Stimulated activated CD4-positive, alpha-beta T cell treated with anti-CD3 and anti-CD28 coated beads, Interleukin-1b, Interleukin-23, amount 100 ng/mL, for 1 hour (primary cell): ENCODE measurements at places on chromosomes 7 and 10.

DNA sequence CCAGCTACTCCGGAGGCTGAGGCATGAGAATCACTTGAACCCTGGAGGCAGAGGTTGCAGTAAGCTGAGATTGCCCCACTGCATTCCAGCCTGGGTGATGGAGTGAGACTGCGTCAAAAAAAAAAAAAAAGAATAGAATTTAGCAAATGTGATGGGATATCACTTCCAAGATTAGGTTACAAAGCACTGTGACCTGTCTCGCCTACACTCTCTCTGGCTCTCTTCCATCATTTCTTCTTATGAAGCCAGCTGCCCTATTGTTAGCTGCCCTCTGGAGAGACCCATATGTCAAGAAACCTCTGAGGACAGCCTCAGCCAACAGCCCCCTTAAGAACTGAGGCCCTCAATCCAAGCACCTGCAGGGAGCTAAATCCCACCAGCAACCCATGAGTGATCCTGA lies 28.2 kb downstream of the ARHGAP21 start:
- DNase-seq, result no peak

DNA sequence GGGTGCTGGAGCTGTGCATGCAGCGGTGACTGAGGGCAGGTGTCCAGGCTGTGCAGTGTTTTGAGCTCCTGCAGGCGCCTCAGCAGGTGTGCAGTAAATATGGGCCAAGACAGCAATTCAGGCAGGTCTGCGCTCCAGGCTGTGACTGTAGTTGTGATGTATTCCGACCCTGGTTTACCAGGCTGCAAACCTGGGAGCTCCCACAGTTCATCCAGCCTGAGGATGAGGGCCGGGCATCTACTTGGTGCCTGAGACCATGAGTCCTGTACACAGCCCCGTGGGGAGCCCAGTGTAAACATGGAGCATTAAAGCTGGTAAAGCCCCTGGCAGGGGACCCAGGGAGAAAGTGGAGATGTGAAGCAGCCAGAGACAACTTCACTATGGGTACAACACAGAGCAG lies 82.8 kb downstream of the VOPP1 start:
- no peak for DNase-seq

DNA sequence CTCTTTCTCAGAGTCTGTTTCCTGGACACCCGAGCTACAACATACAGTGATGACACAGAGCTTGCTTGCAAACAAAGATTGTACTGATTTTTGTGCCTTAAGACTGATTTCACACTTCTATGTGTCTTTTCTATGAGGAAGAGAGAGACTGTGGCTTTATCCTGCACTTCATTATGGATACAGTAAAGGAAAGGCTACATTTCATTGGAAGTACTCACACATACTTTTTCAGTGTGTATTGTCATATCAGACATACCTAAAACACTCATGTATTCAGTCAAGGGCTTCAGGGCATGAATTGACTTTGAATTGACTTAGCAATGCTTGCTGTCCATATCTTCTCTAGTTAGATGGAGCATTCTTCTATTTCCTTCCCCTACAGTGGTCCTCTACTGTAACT lies 135.5 kb upstream of the IMMP2L start:
- DNase-seq, result no peak

- DNase-seq, result no peak
Observed at GRCh38 chr10:13360587-13360986, 12.5 kb upstream of the SEPHS1 start.

GRCh38 chr7:74206589-74207120 lies 3.2 kb upstream of the LAT2 start:
- DNase-seq, result peak; percentile 53

DNA sequence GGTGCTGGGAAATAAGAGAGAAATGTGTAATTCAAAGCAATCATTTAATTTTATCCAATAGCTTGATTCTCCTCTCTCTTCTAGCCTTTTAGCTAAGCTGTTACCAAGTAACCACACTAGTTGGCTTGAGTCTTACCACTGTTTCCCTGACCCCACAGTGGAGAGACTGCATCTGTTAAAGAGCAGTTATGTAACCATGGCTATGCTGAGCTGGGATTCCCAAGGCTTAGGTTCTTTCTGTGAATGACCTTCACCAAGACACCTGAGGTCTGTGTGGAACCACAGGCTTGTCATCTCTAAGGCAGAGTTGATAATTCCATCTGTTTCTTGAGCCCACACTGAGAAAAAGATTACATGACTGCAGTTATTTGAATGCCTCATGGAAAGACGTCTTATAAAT lies 47.7 kb upstream of the ATRNL1 start:
- DNase-seq, result no peak

DNA sequence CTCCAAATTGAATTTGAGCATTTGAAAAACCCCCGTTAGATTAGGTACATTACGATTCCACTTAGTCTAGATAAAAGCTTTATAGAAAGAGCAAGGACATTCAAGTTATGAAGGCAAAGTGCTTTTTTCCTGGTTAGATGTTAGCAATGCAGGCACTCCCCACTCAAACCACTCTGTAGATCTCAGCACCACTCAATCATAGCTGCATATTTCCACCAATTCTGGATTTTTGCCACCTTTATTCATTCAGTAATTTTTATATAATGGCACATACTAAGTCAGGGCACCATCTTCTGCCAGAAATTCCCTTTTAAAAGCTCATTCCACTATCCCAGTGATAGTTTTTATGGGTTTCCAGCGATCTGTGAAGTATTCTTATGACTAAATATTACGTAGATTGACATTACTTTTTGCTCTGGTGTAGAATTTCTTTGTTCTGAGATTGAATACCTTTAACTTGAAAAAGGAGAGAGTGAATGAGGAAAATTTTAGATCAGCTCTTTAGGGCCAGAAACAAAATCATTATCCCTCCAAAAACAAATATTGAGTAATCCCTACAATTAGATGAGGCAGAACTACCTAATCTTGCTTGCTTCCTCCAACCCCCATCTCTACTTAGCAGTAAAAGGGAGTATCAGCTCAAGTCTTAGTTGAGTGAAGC lies 51.6 kb downstream of the RNLS start:
- no peak for DNase-seq

DNA sequence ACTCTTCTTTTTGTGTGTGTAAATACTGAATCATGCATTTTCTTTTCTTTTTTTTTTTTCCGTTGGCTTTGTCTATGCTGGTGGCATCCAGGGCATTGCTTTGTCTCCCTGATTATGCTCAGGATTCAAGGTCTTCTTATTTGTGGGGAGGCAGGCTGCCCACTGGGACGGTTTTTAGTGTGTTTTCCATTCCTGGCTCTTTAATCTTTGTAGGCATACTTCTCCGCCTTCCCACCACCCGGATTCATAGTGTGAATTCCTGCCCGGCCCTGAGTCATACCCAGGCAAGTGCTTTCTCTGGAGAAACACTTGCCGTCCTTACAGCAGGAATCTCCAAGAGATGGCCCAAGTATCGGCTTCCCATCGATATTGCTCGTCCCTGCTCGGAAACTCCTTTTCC lies 5.2 kb downstream of the ZNF655 start:
- DNase-seq, result no peak

- no peak for DNase-seq
Observed at GRCh38 chr10:20207653-20208052, 391.4 kb downstream of the PLXDC2 start.

- DNase-seq, result no peak
Observed at GRCh38 chr10:44948642-44949041, 11.0 kb upstream of the RASSF4 start.

- DNase-seq, result no peak
Observed at GRCh38 chr7:159070431-159071148, 74.1 kb downstream of the VIPR2 start.

GRCh38 chr7:37113661-37114355 lies 334.9 kb downstream of the ELMO1 start:
- no peak for DNase-seq

GRCh38 chr7:44894888-44895580 lies 9.7 kb upstream of the PURB start:
- DNase-seq, result no peak

- no peak for DNase-seq
Observed at GRCh38 chr7:113664867-113665266, 253.9 kb downstream of the PPP1R3A start.

DNA sequence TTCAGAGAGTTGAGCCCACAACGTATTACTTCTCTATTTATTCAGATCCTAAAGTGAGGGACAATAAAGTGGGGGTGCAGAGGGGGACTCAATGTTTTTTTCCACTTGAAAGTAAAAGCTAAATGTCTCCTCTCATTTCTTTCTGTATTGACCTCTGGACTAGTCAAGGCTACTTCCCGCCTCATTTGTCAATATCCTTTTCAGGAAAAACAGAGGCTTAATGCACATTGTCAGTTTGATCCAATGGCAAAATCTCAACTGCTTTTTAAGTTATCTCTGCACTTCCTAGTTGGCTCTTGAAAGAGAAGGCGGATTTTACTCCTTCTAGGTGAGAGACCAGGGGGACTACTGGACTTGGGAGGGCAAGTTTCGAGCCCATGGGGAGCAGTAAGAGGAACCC lies 56.4 kb downstream of the HIPK2 start:
- no peak for DNase-seq

DNA sequence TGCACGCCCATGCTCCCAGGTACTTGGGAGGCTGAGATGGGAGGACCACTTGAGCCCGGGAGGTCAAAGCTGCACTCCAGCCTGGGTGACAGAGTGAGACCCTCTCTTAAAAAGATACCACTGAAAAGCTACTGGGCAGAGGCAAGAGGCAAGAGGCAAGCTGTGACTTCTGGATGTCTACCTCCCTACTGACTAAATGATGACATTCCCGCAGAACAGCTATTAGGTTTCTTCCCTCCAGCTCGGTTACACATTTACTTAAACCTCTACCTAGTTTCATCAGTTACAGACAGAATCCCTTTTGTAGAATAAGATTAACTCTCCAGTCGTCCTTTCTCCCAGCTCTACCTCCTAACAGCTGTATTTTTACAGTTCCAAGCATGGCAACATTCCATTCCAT lies 21.2 kb downstream of the RHEB start:
- DNase-seq, result no peak
